A549 treated with ZK216348 at 1 μM for 4 hours (cell line): ENCODE measurements at places on chromosomes 5 and 9. TPM values are rescaled to one million over a fixed set of nuclear protein-coding genes. Genes with fewer than 3 reads are reported as not detected.

Gene TAF11L5
- not detected in 5 replicates for total RNA-seq

Gene ALDOB
- not detected in 5 replicates for total RNA-seq

Gene OR1N2
- not detected in 5 replicates for total RNA-seq

Gene QRFP
- total RNA-seq: not detected in 5 replicates

Gene UCK1
- 14.0 to 24.0 TPM (median 22.8 TPM) in 5 replicates for total RNA-seq

Gene PALM2AKAP2
- 0.06 to 0.59 TPM (median 0.34 TPM) in 5 replicates for total RNA-seq

Gene NPR3
- total RNA-seq: 15.6 to 22.5 TPM (median 19.0 TPM) in 5 replicates

Gene DMGDH
- not detected in 5 replicates for total RNA-seq

Gene PCDHB13
- total RNA-seq: 0.06 to 0.20 TPM (median 0.08 TPM) in 4 of 5 replicates, not detected in the other
